ENCODE measurements at places on chromosomes 16 and 17.

DNA sequence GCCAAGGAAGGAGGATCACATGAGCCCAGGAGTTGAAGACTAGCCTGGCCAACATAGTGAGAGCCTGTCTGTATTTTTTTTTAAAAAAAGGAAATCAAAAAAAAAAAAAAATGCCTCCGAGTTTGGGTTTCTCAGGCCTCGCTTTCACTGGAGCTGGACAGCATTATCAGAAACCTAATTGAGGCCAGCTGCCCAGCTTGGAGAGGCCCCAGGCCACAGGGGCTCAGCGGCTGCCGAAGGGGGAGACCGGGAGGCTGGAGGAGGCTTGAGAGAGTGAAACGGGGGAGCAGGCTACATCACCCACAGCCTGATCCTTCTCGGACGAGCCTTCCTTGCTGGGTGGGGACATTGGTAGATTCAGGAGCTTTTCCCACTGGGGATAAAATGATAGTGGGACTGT lies 5.1 kb downstream of the TTYH2 start:
- DNase-seq: no peak

GRCh38 chr17:6429266-6429665 lies 5.7 kb downstream of the AIPL1 start:
- no peak for DNase-seq

- no peak for DNase-seq
Observed at GRCh38 chr16:73949574-73950320, 346.9 kb upstream of the PSMD7 start.

- DNase-seq: no peak
Observed at GRCh38 chr17:4175921-4176807, 33.2 kb downstream of the CYB5D2 start.

DNA sequence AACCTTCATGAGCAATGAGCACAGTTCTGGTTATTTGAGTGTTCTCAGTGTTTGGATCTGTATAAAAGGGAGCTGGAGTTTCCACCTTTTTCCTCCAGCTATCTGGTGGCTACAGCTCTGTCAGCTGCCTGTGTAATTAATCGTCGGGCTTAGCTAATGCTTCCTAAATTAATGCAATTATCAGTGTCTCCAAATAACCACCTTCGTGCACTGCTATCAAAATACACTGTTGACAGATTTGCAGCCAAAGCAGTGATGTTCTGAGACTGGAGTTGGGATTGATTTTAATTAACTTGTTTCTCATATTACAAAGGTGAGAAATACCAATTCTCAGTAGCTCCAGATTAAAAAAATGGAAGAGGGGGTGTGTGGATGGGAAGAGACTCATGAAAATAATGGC lies 325.8 kb downstream of the CBLN1 start:
- DNase-seq: no peak

- no peak for DNase-seq
Observed at GRCh38 chr16:57966204-57966771, 4.6 kb downstream of the CNGB1 start.

DNA sequence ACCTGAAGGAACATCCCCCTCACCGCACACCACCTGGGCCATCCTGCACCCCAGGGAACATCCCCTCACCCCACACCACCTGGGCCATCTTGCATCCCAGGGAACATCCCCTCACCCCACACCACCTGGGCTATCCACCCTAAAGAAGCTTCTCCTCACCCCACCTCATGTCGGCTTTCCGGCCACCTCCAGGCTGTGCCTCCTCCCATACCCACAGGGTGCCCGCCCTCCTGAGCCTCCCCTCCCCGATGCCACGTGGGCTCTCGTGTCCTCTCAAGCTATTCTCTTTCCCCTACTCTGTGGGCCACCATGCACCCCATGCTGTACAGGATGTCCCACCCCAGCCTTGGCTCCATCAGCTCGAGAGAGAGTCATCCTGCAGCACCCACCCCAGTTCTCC lies 18.0 kb downstream of the MYLK3 start:
- no peak for DNase-seq

- no peak for DNase-seq
Observed at GRCh38 chr17:68704871-68705713, 103.9 kb upstream of the FAM20A start.

DNA sequence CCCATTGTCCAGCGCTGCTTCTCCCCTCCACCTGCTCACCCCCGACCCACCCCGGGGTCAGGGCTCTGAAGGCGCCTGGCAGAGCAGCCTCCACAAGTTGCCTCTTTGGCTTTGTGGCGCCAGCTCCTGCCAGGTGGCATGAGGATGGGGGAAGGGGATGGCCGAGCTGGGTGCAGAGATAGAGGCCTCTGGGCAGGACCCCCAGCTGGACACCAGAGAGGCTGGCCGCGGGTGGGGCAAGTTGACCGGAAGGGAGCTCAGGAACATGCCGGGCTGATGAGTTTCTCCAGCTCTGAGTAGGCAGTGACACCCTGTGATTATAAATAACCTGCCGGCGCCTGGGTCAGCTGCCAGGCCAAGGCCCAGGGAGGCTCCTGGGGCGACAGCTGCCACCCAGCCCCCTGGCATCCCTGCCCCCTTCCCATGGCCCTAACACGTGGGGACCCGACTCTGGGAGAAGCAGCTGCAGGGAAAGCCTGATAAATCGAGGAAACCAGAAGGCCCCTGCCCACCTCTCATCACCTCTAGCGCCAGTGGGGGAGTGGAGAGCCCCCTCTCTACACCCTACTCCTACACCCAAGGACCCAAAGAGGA lies 729 bp downstream of the P2RX5 start:
- no peak for DNase-seq

- DNase-seq: no peak
Observed at GRCh38 chr17:82816358-82816757, 23.5 kb downstream of the ZNF750 start.

DNA sequence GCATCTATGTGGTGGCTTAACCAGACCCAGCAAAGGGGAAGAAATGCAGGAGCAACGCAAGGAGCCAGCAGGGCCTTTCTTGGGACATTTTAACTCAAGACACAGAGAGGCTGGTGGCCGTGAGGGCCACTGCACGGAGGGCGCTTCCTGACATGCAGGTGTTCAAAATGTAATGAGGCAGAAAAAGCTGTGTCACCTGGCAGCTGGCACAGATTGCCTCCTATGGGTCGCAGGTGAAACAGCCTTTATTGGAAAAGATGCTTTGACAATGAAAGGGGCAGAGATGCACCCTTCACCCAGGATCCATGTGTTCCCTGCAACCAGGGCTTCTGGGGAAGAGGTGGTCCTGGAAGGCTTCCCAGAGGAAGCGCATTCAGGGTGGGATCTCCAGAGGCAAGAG lies 219.3 kb downstream of the XYLT1 start:
- DNase-seq: no peak

DNA sequence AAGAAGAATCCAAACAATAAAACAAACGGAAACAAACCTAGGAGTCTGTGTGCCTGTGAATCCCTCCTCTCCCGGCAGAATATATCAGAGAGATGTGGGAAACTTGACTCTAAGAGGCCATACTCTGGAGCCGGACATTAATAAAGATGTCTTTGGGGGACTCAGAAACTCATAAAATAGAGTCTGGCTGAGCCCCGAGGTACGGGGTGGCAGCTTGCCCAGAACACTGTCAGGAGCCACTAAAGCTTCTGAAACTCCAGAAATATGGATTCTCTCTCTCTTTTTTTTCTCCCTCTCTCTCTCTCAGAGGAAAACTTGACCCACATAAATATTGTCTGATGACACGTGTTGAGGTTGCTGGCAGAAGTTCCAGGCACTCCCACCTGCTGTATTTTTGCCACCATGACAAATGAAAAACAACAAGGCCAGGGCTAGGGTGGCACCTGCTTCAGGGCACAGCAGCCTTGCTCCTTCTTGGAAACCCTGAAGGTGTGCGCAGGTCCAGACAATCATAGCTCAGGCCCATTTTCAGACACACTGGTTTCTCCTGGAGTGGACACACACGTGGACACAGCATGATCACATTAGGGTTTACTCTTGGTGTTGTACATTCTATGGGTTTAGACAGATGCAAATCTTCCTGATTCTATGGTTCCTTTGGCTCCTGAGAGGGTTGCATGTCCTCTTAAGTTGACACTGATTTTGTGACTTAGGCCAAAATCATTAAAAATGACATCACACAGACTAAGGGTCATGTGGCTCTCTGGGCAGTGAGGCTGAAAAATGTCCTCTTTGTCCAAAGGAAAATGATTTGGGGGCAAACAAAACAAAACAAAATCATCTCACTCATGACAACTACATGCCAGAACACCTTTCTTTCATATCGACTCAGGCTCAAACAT lies 282.6 kb upstream of the IRX3 start:
- no peak for DNase-seq

- DNase-seq: no peak
Observed at GRCh38 chr16:67825119-67825518, 17.0 kb upstream of the THAP11 start.

DNA sequence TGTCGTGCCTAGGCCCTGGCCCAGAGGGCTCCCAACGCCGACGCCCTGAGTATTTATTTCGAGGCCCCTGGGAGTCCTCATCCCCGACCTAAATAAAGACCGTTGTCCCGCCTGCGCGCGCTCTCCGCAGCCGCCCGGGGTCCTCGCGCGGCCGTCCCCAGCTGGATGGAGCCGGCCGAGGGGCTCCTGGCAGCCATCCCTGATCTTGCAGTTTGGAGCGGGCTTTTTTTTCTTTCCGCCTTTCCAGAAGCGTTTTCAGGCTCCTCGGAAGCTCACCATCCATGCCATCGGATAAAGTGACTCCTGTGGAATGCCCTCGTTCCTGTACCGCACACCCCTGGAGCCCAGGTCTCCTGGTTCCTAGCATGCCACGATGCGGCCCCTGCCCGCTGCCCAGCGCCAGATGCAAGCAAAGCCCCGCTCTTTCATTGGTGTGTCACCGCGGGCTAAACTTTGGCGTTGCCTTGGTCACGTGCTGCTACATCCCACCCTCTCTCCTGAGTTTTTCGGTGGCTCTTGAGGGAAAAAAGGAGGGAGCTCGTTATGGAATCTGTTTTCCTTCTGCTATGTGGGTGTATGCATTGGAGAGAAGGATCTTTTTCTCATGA lies 716 bp downstream of the TMEM94 start:
- peak; percentile 21 for DNase-seq

DNA sequence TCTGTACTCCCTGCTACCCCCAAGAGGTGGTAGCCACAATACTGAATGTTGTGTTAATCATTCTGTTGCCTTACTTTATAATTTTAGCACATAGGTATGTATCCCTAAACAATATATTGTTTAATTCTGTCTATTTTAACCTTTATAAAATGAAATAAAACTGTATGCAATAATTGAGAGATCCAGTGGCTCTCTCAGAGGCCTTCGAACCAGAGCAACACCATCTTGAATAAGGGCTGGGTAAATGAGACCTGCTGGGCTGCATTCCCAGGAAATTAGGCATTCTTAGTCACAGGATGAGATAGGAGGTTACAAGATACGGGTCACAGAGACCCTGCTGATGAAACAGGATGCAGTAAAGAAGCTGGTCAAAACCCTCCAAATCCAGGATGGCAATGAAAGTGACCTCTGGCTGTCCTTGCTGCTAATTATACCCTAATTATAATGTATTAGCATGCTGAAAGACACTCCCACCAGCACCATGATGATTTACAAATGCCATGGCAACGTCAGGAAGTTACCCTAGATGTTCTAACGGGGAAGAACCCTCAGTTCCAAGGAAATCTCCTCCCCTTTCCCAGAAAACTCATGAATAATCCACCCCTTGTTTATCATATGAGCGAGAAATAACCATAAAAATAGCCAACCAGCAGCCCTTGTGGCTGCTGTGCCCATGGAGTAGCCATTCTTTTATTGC lies 2.0 kb upstream of the CANT1 start:
- peak; percentile 48 for DNase-seq

GRCh38 chr16:10938321-10938720 lies 3.9 kb downstream of the DEXI start:
- DNase-seq: no peak

- DNase-seq: no peak
Observed at GRCh38 chr16:78434401-78434800, 334.9 kb downstream of the WWOX start.

DNA sequence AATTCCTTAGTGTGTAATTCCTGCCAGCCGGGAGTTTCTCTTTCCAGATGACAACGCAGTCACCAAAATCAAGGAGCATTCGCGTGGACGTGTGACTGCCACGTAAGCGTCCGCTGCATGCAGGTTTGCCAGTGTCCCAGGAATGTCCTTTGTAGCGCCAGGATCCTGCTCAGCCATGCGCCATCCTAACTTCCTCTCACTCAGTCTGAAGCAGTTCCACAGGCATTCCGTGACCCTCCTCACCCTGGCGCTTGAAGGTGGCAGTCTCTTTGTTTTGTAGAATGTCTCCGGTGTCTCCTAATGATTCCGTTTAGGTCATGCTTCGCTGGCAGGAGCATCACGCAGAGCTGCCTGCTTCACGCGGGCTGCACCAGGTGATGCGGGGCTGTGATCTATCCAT lies 88.6 kb downstream of the RPTOR start:
- no peak for DNase-seq

DNA sequence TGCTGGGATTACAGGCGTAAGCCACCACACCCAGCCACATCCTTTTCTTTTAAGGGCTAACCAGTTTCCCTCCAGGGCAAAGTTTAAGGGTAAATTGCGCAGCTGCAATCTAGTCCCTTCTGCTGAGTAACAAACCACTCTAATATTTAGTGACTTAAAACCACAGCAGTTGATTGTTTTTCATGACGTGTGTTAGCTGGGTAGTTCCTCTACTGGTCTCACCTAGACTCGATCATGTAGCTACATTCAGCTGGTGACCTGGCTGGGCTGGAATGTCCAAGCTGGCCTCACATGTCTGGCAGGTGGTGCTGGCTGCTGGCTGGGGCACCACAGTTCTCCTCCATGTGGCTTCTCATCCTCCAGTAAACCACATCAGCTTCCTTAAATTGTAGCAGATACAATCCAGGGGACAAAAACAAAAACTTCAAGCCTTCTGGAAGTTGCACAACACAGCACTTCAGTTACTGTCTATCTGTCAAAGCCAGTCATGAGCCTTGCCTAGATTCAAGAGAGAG lies 75.5 kb downstream of the GPRC5B start:
- DNase-seq: no peak

DNA sequence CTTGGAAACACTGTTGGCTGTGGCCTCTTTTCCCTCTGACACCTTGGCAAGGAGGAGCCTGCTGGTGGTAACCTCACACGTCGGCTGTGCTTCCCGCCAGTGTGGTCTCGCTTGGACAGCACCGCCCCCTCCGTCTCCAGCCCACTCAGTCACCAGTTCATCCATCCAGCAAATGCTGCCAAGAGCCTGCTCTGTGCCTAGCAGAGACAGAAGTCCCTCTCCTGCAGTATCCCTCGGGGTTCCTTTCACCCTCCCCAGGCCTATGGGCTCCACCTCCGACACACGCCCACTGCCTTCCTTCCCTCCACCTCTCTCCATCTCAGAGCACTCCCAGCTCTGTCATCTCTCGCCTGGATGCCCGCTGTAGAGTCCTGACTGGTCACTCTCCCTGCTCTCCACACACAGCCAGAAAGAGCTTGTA lies 12.3 kb downstream of the CACNG4 start:
- no peak for DNase-seq

DNA sequence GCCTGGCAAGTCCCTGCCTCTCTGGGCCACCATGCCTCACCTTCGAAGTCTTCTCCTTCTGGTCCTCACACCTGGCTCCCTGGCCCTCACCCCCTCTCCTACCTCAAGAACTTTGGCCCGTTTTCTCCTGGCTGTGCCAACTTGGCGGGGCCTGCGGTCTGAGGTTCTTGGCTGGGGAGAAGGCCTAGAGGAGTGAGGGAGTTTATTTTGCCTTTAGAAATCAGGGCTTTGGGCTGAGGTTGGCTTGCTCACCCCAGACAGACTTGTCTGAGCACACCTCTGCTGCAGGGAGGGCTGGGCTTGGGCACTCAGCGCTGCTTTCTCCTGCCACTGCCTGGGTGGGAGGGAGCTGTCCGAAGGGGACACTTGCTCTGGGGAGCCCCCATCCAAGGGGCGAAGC lies 23.3 kb upstream of the TAC4 start:
- DNase-seq: no peak

Data from SW 1271 (cell line).